GM23248 (cell line): ENCODE measurements at places on chromosomes 3 and 15. TPM values are rescaled to one million over a fixed set of nuclear protein-coding genes. Genes with fewer than 3 reads are reported as not detected.

The TLE3 gene
- 25.3 and 37.6 TPM in 2 replicates for total RNA-seq

The SERPINI2 gene
- total RNA-seq: not detected in 2 replicates

GRCh38 chr3:28924744-28925360, 356.0 kb upstream of the RBMS3 start:
- H3K27ac ChIP-seq: peak overlapping the region; percentile 43; the same call in 1 of the 2 replicates
- DNase-seq: peak; percentile 73
- H3K27me3 ChIP-seq: no peaks in the 10 kb centered on the region
- peak overlapping the region; percentile 24; the same call in 1 of the 2 replicates for H3K4me3 ChIP-seq
- peaks cover 12% of the 10 kb centered on the region for H3K4me1 ChIP-seq

DNA sequence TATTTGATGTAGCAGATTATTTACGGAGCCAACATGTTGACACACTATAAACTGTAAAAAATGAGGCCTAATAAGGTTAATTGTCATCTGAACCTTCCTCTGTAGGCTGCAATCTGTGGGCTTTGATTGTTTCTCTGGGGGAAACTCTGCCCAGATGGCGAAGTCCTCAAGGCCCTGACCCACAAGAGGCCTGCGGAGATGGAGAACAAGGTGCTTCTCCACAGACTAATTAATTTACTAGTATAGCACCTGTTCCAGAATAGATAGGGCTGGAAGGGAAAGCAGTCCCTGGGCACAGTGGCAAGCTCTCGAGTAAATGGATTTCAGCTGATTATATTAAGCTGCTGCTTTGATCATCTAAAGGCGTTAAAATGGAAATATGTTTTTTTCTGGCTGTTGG, 338.8 kb upstream of the DNAJC19 start:
- H3K27me3 ChIP-seq: no peaks in the 10 kb centered on the region
- no peak for DNase-seq
- H3K4me3 ChIP-seq: no peak overlapping the region

The ITPKA gene
- total RNA-seq: 0.43 and 7.7 TPM in 2 replicates

GRCh38 chr15:53837263-53837662, 77.8 kb upstream of the WDR72 start:
- no peaks in the 10 kb centered on the region for H3K4me1 ChIP-seq
- H3K27me3 ChIP-seq: no peaks in the 10 kb centered on the region
- H3K36me3 ChIP-seq: no peaks in the 10 kb centered on the region
- H3K4me3 ChIP-seq: no peak overlapping the region

- no peak for DNase-seq
- no peak overlapping the region for H3K4me3 ChIP-seq
- no peaks in the 10 kb centered on the region for H3K27me3 ChIP-seq
- H3K27ac ChIP-seq: no peak overlapping the region
- peaks cover 15% of the 10 kb centered on the region for H3K4me1 ChIP-seq
Observed at GRCh38 chr3:42127226-42127625, 36.1 kb downstream of the TRAK1 start.

DNA sequence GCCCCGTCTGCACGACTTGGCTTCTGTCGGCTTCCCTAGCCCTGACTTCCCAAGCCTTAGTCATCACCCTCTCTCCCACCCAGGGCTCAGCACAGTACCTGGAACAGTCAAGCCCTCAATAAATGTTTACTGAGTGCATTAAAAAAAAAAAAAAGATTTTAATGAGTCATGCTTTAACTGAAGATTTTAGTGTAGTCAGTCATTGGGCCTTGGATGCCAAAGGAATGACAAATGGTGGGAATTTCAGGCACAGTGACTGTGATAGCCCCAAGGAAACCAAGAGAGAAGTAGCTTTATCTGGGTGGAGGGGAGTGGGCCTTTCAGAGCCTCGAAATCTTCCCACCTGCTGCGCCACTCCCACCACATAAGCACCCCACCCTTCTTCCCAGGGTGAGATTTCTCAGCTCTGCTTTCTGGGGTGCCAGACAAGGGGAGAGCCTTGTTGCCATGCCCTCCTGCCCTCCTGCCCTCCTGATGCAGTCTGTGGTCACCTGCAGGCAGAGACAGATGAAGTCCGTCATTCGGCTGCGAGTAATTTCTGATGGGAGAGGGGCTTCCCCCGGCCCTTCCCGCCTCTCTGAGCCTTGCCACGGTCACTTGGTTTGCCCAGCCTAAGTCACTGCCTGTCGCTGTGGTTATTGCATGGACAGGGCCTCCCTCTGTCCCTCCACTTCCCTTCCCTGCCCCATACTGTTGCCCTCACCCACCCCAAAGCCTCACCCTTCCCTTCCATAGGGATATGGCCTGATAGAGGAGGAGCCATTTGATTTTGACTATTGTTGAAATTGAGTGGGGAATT, 41.8 kb downstream of the SMAD3 start:
- H3K4me1 ChIP-seq: peaks cover 64% of the 10 kb centered on the region
- DNase-seq: peak; percentile 99
- 0 out of 2 replicates have a peak, but pooled peaks cover 14% of the 10 kb centered on the region for H3K36me3 ChIP-seq
- no peaks in the 10 kb centered on the region for H3K27me3 ChIP-seq
- no peak overlapping the region for H3K4me3 ChIP-seq
- H3K27ac ChIP-seq: peak overlapping the region; percentile 95

DNA sequence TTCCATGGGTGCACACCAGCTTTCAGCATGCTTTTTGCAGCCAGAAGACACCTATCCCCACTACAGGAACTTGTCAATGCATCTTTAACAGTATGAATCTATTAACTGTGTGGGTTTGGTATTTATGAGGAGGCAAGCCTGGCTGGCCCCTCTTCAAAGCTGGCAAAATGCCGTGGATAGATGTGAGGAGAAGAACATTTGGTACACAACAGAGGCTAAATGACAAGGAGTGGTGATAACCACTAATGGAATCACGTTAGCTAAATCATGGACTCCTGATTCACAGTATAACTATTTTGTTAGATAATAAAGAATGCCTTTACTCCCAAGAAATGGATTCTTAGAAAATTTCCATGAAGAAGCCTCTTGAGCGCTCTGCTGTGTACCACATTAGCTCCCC, 187.2 kb downstream of the CLSTN2 start:
- DNase-seq: no peak
- no peaks in the 10 kb centered on the region for H3K36me3 ChIP-seq
- H3K4me3 ChIP-seq: no peak overlapping the region
- H3K4me1 ChIP-seq: no peaks in the 10 kb centered on the region

DNA sequence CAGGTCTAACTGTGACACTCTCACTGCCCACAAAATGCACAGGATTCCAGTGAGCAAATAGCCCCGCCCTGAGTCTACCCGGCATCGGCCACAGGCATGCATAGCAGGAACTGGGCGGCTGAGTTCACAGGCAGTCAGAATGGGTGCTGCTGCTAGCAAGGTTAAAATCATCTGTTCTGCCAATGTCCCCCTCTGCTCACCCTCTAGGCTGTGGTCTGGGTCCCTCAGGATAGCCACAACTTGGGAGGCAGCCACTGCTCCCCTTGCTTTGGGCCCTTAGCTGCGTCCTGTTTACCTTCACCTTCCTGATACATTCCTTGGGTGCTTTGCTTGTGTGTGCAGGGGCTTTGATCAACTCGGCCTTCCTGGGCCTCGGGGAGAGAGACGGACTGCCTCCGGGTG, 232.9 kb upstream of the RGMA start:
- no peak for DNase-seq
- H3K27ac ChIP-seq: no peak overlapping the region
- H3K4me3 ChIP-seq: no peak overlapping the region

The TM4SF4 gene
- total RNA-seq: 0.97 TPM in 1 of 2 replicates, not detected in the other

- H3K4me3 ChIP-seq: peak overlapping the region; percentile 67
- no peaks in the 10 kb centered on the region for H3K4me1 ChIP-seq
- no peaks in the 10 kb centered on the region for H3K27me3 ChIP-seq
- peak overlapping the region; percentile 34 for H3K27ac ChIP-seq
Observed at GRCh38 chr3:9947025-9947995, 4.9 kb downstream of the PRRT3 start.

DNA sequence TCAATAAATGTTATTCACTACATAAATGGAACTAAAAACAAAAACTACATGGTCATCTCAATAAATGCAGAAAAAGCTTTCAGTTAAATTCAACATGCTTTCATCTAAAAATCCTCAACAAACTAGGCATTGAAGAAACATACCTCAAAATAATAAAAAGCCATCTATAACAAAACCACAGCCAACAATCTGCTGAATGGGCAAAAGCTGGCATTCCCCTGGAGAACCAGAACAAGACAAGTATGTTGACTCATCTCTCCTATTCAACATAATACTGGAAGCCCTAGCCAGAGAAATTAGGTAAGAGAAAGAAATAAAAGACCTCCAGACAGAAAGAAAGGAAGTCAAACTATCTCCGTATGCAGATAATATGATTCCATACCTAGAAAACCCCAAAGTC, 759.9 kb downstream of the EPHA3 start:
- no peak overlapping the region for H3K27ac ChIP-seq
- H3K27me3 ChIP-seq: no peaks in the 10 kb centered on the region
- H3K36me3 ChIP-seq: no peaks in the 10 kb centered on the region

The COL7A1 gene
- total RNA-seq: 27.9 and 33.6 TPM in 2 replicates

GRCh38 chr15:39270934-39271333, 309.9 kb upstream of the THBS1 start:
- H3K36me3 ChIP-seq: no peaks in the 10 kb centered on the region
- H3K4me1 ChIP-seq: peaks cover 44% of the 10 kb centered on the region
- DNase-seq: peak; percentile 100
- H3K4me3 ChIP-seq: peak overlapping the region; percentile 32
- H3K27me3 ChIP-seq: no peaks in the 10 kb centered on the region

The ERICH6 gene
- total RNA-seq: not detected in 2 replicates

GRCh38 chr3:36904641-36905040, 40.2 kb downstream of the TRANK1 start:
- peak; percentile 17 for DNase-seq
- H3K4me1 ChIP-seq: peaks cover 7% of the 10 kb centered on the region
- no peaks in the 10 kb centered on the region for H3K27me3 ChIP-seq
- no peak overlapping the region for H3K4me3 ChIP-seq
- H3K36me3 ChIP-seq: no peaks in the 10 kb centered on the region

- no peak overlapping the region for H3K4me3 ChIP-seq
- no peaks in the 10 kb centered on the region for H3K36me3 ChIP-seq
- no peak overlapping the region for H3K27ac ChIP-seq
- H3K4me1 ChIP-seq: no peaks in the 10 kb centered on the region
- DNase-seq: no peak
- no peaks in the 10 kb centered on the region for H3K27me3 ChIP-seq
Observed at GRCh38 chr3:19427422-19428149, 279.3 kb downstream of the KCNH8 start.

DNA sequence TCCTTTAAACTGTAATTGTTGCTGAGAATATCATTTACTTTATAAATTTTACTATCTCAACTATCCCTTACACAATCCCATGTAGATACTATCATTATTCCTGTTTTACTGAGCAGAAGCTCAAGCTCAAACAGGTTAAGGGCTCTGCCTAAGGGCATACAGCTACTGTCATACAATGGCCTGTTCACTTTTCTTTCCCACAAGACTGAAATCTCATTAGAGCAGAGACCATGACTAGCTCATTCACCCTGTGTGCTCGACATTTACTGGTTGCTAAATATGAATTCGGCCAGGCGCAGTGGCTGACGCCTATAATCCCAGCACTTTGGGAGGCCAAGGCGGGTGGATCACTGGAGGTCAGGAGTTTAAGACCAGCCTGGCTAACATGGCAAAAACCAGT, 1.6 kb upstream of the MESP2 start:
- DNase-seq: no peak
- peaks cover 22% of the 10 kb centered on the region for H3K4me1 ChIP-seq
- no peak overlapping the region for H3K27ac ChIP-seq
- no peaks in the 10 kb centered on the region for H3K27me3 ChIP-seq
